ENCODE measurements at places on chromosomes 13 and 19.

DNA sequence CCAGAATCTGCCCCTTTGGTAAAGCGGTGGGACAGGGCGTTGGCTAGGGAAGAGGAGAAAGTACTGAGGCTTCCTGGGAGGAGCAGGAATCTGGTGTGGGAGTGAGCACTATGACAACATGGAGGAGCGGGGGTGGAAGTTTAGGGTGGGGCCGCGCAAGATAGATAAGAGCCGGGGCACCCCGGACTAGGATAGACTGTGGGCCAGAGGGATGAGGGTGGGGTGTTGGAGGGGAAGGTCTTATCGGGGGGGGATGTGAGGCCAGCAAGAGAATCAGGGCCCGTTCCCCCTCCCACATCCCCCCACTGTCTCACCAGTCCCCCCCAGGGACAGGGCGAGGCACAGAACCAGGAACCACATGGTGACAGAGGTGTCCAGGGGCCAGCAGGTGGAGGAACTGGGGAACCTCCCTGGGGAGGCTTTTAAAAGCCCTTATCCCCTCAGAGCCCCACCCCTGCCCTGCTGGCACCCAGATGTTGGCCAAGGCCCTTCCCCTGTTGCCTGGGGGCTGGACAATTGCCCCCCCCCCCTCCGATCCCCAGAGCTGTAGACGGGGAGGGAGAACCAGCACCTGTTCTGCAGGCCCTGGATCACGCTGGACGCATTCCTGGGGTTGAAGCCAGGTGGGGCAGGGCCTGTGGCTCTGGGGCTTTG is at the start of gene KLK1:
Gene KLK1, minus strand, starts transcription at position 399 of the 654 bp plus-strand sequence. Its CDS starts 39 bp downstream, at position 360.
- H3K27me3 ChIP-seq: peaks cover 10% of the 10 kb centered on the region
- no peak within 1 kb of the TSS for H3K4me3 ChIP-seq
- H3K27ac ChIP-seq: no peak within 1 kb of the TSS
- no peaks in the 10 kb centered on the region for H3K36me3 ChIP-seq
- H3K4me1 ChIP-seq: no peaks in the 10 kb centered on the region
- no peak for DNase-seq

GRCh38 chr13:36746051-36746450 is 72.2 kb downstream of the SERTM1 start:
- no peak overlapping the region for H3K4me3 ChIP-seq
- no peaks in the 10 kb centered on the region for H3K27me3 ChIP-seq
- DNase-seq: no peak
- no peaks in the 10 kb centered on the region for H3K36me3 ChIP-seq
- no peak overlapping the region for H3K27ac ChIP-seq

DNA sequence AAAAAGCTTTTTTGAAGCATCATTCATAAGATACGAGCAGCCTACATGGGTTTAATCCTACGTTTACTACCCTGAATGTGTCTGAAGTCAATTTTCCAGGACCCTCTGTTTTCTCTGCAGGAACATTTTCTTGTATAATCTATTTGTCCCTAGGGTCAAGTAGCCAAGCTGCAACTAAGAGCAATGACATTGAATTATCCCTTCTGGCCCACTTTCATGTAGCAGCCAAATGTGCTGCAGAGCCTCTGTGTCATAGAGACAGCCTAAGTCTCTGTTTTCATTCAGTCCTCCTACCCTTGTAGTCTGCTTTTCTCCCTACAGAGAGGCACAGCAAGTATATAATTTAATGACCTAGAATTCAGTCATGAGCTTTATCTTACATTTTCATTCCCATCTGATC is 82.1 kb downstream of the ZAR1L start:
- no peak overlapping the region for H3K4me3 ChIP-seq
- no peak for DNase-seq
- no peaks in the 10 kb centered on the region for H3K36me3 ChIP-seq
- H3K27ac ChIP-seq: no peak overlapping the region
- H3K4me1 ChIP-seq: no peaks in the 10 kb centered on the region

DNA sequence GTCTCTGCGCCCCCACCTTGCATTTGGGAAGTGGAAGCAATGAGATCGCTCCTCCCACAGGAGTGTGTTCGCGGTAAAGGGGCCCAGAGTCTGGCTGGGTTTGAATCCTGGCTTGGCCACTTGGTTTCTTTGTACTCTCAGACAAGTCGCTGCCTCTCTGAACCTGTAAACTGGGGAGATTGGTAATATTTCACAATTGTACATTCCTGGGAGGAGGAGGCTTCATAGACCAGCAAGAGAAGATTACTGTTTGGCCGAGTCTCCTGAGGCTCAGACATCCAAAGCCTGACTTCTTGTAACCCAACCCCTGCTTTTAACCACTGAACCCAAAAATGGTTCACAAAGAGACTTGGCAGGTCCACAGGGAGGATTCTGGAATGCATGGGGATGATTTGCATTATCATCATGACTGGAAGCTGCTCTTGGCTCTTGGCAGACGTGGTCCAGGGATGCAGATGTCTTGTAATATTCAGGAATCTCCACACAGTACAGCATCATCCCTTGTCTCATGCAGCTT is 13.6 kb upstream of the STRN4 start:
- no peak overlapping the region for H3K27ac ChIP-seq
- H3K4me1 ChIP-seq: no peaks in the 10 kb centered on the region
- DNase-seq: no peak
- no peaks in the 10 kb centered on the region for H3K36me3 ChIP-seq
- H3K4me3 ChIP-seq: no peak overlapping the region
- H3K27me3 ChIP-seq: no peaks in the 10 kb centered on the region

DNA sequence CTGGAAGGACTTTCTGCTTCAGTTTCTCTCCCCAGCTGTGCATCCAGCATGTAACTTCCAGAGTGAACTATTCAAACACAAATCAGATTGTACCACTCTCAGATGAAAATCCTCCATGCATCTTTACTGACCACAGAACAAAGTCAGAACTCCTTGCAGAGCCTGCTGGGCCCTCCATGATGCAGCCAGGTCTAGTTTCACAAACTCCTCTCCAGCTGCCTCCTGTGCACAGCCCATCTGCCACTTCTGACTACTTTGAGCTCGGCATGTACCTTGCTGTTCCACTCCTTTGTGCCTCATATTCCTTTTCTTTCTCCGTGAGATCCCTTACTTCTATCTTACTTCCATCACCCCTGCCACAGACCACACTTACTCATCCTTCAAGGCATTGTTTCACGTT is 31.4 kb downstream of the NALCN start:
- no peak overlapping the region for H3K4me3 ChIP-seq
- no peak for DNase-seq
- H3K27ac ChIP-seq: no peak overlapping the region
- no peaks in the 10 kb centered on the region for H3K36me3 ChIP-seq
- H3K4me1 ChIP-seq: peaks cover 27% of the 10 kb centered on the region
